ENCODE measurements at places on chromosomes 2 and 18.

DNA sequence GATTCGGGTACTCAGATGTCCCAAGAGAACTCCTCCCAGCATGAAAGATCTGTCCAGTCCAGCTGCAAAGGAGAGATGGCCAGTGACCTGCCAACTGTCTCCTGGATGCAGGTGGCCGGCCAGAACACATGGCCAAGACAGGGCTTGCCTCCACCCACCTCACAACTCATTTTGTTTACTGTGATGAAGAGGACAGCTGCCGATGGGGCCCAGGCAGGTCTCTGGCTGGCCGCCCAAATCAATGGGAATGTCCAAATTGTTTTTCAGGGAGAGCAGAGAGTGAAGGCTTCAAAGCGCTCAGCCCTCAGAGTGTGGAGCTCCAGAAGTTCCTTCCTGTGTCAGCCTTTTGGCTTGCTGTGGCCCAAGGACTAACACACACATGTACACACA is 41.9 kb downstream of the FOSL2 start:
- DNase-seq, result no peak

GRCh38 chr18:7023063-7023580 is 94.5 kb downstream of the LAMA1 start:
- DNase-seq, result no peak

DNA sequence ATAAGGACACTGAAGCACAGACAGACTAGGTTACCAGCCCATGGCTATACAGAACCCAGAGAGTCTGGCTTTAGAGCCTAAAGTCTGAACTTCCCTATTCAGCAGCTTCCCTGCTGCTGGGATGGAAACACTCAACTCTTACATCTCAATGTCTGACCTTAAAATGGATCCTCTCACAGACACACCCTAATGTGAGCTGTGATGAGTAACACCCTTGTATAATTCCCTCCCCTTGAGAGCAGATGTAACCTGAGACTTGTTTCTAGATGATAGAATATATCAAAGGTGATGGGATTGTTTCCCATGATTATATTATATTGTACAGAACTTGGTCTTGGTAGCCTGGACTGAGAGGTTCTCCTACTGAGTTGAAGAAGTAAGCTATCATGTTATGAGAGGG is 577.1 kb upstream of the KLHL29 start:
- no peak for DNase-seq

- DNase-seq, result no peak
These were observed 37.5 kb downstream of the MRPL33 start for GRCh38 chr2:27808984-27809383.

DNA sequence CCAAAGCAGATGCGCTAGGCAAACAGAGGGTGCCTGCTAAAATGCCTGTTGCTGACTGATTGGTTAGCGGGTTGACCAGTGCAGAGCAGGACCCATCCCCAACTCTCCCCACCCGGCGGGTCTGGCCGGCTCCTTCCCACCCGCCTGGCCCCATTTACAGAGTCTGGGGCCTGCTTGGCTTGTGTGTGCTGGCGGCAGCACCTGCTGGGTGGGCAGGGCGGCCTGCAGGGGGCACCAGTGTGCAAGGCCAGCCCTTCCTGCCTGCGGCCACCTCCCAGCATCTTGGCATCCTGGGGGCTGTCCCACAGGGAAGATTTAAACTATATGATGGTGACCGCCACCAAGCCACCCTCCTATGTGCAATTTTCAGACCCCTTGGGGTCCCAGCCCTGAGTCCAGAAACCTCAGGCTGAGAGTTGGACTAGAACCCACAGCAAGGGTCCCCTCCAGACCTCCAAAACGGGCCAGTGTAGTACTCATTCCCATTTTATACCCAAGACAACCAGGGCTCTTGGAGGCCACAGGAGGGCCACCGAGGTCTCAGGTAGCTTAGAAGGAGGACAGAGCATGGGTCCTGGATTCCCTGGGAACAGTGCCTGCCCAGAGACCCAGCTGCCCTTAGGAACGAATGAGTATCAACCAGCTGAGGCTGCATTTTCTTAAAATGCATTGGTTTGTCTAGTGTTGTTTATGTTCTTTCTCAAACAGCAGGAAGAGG is 173.6 kb downstream of the SMAD7 start:
- no peak for DNase-seq

DNA sequence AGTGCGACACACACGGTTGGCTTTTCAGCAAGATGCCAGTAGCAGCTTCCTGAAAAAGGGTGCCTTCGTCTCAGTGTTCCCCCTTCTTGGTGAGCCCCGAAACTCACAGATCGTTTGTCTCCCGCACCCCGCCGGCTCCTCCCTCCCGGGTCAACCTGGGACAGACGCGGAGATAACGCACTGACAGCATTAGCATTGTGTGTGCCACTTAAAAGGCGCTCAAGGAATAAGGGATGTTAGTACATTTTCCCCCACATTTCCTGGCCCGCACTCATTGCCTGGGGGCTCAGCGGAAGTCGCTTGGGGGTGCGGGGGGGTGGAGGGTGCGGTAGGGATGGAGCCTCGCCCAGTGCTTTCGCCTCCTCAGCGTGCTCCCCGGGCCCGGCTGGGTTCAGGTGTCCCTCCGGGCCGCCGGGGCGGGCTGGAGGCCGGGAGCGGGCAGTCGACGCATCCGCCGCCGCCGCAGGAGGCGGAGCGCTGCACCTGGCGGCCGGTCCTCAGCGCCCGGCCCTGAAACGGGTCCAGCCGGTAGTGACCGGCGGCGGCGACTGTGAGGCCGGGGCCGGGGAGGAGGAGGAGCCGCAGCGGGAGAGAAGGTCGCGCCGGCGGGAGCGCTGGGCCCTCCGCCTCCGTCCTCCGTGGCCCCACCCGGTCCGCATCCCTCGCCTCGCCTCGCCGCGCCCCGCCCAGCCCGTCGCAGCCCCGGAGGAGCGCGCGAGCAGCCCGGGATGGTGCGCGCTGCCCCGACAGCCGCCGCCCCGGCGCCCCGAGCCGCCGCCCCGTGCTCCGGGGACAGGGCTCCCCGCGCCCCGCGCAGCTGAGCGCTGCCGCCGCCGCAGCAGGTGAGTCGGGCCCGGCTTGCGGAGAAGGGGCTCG is at the start of gene MFSD6:
TSS of gene MFSD6 (plus strand) at position 694 of the 876 bp plus-strand sequence. CDS start 27,675 bp downstream, outside the sequence.
- DNase-seq, result no peak

GRCh38 chr2:64995041-64995440 is 5.8 kb downstream of the SLC1A4 start:
- no peak for DNase-seq

- no peak for DNase-seq
These were observed 217.9 kb upstream of the PID1 start for GRCh38 chr2:229489016-229489415.

DNA sequence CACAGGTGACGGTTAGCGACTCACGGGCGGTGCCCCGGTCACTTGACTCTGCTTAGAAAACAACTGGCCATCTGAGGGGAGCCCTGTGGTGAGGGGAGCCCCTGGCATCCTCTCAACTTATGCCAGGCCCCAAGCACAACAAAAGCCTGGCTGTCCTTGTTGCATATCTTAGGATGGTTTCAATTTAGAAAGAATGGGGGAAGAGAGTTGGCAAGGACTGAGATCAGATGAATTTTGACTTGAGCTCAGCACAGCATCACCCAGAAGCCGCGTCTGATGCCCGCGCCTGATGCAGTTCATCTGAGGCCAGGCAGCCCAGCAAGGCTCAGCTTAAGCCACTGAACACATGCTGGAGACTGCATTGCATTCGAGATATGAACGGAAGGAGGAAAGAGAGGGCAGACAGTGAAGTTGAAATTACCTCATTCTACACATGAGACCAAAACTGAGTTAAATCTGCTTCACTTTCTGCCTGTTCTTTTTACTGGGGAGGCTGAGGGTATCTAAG is 36.8 kb downstream of the MYT1L start:
- no peak for DNase-seq

- DNase-seq, result no peak
These were observed 63.9 kb downstream of the DGKD start for GRCh38 chr2:233418052-233418760.

DNA sequence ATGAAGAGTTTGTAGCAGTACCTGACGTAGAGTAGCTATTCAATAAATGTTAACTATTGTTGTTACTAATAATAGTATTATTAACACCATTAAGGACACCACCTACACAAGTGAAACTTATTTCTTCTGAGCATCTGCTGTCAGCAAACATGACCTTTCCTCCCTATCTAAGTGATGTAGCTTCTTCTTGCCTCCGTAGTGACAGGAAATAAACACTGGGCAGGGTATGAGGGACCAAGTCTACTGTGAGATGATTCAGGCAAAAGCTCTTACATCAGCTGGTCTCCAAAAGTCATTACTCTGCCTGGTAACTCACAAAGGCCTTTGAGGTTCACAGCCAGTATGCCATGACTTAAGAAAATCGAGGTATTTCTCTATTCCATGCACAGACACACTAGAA is 750.5 kb downstream of the CPS1 start:
- DNase-seq, result no peak

- no peak for DNase-seq
These were observed at the start of gene DSC3 for GRCh38 chr18:31042406-31043181. Gene DSC3, minus strand, starts transcription at chr18:31042742. Its CDS starts 82 bp downstream, at chr18:31042660.

- no peak for DNase-seq
These were observed 27.6 kb upstream of the NEMP2 start for GRCh38 chr2:190562121-190562520.

DNA sequence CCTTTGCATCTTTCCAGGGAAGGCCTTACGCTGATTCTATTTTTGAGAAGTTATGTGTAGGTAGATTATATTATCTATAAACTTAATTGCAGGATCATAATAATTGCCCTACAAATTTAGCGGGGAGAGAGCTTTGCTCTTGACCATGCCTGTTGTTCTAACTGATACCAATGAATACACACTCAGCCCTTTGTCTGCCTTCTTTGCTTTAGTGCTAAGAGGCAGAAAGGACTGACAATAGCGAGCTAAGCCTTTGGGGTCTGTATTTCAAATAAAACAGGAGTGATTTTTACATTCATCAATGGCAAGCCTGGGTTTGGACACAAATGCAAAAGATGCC is 115.3 kb upstream of the STON1 start:
- DNase-seq, result no peak

GRCh38 chr2:11492720-11493119 is 26.8 kb upstream of the E2F6 start:
- DNase-seq, result no peak

- no peak for DNase-seq
These were observed 337.4 kb upstream of the SLC14A2 start for GRCh38 chr18:45277908-45278307.

- no peak for DNase-seq
These were observed at the start of gene GRB14 for GRCh38 chr2:164620873-164621763. Gene GRB14, minus strand, starts transcription at chr2:164621482. Its CDS starts 173 bp downstream, at chr2:164621309.

- no peak for DNase-seq
These were observed 68.1 kb downstream of the MYOM1 start for GRCh38 chr18:3151399-3152264.
